ENCODE measurements at places on chromosomes 11 and 22.
A peak's percentile ranks its signal among the peaks of the same experiment; 100 is the strongest.

DNA sequence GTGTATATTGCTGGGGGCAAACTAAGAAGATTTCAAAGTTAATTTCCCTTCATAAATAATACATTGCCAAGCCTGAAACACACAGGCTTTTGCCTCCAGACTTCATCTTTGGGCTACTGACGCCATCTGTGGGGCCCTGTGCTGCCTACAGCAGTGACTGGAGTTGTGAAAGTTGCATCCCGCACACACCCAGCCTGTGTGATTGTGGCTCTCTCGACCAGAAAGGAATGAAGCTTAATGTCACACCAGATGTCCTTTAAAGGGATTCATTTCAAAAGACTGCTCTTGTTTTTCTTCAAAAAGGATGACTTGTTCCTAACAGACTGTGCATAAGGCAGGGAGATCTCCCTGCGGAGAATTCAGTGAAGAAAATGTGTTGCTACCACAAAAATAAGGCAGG, 210.5 kb downstream of the FAM181B start:
- no peak for DNase-seq

GRCh38 chr22:45768490-45768889, 96.9 kb downstream of the ATXN10 start:
- DNase-seq = no peak

DNA sequence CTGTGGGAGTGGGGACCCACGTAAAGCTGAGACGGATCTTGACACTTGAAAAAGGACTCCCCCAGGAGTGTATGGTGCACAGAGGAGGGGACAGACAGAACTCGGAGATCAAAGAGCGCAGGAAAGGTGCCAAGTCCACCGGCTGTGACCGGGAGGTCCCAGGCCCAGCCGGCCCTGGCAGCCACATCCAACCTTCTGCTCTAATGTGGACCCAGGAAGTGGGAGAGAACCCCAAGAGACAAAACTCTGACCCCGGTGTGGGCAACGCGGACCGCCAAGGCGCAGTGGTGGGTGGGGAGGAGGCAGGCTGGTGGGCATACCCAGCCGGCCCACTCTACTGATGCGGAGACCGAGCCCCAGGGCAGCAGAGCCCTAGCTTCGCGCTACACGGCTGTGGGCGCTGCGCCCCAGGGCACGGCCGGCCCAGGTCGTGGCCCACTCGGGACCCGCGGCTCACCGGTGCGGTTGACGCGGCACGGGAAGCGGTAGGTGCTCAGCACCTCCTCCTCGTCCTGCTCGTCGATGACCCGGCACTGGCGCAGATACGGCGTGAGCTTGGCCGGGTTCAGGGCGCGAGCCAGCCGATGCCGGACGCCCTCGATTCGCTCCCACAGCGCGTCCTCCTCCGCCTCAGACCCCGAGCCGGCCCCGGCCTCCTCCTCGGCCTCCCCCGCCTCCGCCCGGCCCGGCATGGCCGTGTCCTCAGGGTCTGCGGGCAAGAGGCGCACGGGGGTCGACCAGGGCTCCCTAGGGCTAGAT, 527 bp downstream of the CARD10 start:
- no peak for DNase-seq

DNA sequence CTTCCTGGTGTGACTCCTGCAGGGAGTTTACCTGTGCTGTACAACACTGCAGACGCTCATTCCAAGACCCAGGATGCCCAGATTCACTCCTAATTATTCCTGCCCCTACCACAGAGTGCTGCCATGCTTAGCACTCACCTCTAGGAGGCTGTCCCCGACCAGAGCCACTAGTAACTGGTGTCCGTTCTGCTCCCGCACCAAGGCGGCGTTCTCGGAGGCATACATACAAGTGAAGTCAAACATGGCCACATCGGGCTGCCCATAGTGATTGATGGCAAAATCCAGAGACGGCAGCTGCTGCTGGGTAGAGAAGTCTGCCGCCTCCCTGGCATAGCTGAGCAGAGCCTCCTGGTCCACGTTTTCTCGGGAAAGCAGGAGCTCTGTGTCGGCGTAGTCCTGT, 122.3 kb upstream of the BID start:
- DNase-seq = no peak

DNA sequence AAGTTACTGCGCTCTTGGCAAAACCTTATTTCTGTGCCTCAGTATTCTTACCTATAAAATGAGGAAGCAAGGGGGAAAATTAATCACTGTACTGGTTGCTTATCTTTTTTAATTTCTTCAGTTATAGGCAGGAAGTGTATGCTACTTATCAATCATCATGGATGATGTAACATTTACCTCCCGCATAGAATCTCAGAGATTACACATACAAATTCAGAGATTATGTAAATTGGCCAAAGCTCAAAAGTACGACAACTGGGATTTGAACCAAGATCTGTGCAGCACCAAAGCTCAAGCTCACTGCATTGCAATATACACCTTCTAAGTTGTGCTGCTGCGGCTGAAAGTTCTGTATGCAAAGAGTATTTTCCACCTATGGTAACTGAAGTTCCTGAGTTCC, 83.0 kb downstream of the PDHX start:
- no peak for DNase-seq

DNA sequence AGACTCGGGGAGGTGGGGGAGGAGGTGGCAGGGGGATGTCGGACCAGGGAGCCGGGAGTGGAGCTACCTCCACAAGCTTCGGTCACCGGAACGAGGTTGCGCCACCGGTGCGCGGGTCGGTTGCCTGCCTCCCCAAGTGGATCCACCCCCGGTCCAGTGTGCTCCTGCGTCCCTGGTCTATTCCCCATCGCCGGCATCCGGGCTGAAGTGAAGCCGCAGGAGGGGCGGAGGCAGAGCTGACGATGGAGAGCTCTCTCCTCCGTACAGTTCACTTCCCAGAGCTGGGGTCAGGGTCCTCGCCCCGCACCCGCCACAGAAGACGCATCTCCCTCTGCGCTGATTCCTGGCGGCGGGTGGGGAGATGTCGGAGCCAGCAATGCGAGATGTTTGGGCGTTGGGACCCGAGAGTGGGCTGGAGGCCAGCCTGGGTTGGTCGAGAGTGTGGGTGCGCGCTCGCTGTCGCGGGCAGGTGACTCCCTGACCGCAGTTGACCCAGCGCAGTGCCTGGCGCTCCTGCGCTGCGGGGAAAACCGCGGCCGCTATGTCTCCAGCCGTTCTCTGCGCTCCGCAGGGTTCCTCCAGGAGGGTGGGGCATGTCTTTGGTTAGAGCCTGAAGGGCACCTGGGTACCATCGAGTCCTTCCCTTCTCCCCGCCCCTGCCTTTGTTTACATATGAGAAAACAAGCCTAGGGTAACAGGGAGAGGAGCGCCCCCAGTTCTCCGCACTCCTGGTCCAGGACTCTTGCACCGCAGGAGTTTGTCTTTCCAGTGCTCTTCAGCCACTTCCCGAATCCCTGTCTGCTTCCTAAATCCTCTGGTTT, 1.7 kb downstream of the C11orf96 start:
- no peak for DNase-seq

DNA sequence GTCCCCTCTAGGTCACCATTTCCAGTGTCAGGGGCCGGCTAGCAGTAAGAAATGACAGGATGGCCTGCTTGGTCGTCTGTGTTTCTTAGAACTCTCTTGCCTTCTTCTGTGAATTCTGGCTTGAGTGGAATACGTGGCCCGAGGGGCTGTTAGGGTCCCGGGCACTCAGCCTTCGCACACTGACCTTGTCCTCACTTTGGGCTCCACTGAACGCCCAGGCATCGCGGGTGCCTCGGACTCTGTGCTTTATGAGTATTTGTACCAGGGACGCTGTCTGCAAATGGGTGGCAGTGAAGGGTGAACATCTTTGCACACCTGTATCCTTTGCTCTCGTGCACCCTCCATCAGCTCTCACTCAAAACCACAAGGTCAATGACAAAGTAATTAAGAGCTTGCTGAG, 123.4 kb upstream of the ANO1 start:
- no peak for DNase-seq

DNA sequence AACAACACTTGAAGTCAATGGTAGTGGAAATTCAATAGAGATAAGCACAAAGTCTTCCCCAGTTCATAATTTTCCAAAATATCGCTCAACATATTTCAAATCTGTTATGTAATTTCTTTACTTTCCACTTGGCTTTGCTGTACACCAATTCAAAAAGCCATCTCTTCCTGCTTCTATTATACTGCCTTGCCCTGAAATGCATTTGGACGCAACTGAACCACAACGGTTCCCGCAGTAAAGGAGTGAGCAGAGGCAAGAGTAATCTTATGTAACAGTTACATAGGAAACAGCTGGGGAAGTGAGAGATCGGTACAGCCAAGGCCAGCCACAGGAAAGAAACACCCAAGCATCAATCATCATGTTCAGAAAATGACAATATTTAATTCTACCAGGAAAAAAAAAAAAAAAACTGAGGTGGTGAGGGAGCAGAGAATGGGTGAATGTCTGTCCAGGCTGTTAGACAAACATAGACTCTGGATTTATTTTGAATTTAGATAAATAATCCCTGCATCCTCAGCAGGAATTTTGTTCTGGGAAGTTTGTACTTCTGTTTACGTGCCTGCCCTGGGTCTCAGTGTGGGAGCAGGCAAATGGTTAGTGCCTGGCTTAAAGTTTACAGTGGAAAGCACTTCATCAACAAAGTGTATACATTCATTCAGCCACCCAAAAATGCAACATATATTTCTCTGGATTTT, 392.2 kb downstream of the ETS1 start:
- DNase-seq = peak; percentile 34

GRCh38 chr22:40484906-40485669, 114.7 kb downstream of the SGSM3 start:
- DNase-seq = no peak

- no peak for DNase-seq
Observed at GRCh38 chr11:78841456-78842060, 266.9 kb upstream of the NARS2 start.

- no peak for DNase-seq
Observed at GRCh38 chr11:4543561-4543960, 1.4 kb upstream of the OR52M1 start.

DNA sequence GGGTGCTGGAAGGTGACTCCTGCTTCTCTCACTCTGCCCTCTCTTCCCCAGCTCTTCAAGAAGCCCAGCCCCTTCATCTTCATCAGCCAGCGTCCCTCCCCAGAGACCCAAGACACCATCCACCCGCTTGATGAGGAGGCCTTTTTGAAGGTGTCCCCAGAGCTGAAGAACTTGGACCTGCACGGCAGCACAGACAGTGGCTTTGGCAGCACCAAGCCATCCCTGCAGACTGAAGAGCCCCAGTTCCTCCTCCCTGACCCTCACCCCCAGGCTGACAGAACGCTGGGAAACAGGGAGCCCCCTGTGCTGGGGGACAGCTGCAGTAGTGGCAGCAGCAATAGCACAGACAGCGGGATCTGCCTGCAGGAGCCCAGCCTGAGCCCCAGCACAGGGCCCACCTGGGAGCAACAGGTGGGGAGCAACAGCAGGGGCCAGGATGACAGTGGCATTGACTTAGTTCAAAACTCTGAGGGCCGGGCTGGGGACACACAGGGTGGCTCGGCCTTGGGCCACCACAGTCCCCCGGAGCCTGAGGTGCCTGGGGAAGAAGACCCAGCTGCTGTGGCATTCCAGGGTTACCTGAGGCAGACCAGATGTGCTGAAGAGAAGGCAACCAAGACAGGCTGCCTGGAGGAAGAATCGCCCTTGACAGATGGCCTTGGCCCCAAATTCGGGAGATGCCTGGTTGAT, 12.6 kb downstream of the IL10RA start:
- no peak for DNase-seq

GRCh38 chr11:32171445-32171844, 80.6 kb downstream of the RCN1 start:
- no peak for DNase-seq

GRCh38 chr11:43818220-43818619, 62.4 kb upstream of the ALKBH3 start:
- no peak for DNase-seq

GRCh38 chr22:48554893-48555572, 1272.6 kb downstream of the BRD1 start:
- no peak for DNase-seq

DNA sequence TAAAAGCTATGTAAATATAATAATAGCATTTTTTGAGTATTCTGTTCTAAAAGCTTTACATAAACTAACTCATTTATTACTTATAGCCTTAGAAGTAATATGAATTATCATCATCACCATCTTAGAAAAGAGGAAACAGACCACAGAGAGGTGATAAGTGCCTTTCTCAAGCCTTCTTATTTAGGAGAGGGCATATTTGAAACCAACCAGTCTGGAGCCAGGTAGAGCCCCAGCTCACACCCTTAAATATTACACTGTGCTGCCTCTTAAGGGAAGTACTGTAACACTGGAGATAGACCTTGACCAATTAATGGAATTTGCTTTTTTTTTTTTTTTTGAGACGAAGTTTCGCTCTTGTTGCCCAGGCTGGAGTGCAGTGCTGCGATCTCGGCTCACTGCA, 2.3 kb downstream of the BCO2 start:
- DNase-seq = no peak

GRCh38 chr11:56659755-56660154, 3.7 kb upstream of the OR5AR1 start:
- DNase-seq = no peak

- peak; percentile 80 for DNase-seq
Observed at GRCh38 chr22:20429254-20430100, 8.1 kb downstream of the SCARF2 start.

GRCh38 chr11:130209128-130209932, 49.7 kb downstream of the ST14 start:
- no peak for DNase-seq

DNA sequence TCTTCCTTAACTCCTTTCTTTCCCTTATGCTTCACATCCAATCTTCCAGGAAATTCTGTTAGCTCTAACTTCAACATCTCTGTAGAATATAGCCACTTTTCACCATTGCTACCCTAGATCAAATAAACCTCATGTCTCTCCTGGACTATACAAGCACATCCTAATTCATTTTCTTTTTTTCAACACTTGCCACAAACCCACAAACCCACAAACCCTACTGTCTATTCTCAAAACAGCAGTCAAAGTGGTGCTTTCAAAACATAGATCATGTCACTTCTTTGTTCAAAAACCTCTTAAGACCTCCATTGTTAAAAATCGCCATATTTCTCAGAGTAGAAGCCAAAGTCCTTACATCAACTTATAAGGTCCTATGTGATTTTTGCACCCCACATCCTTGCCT, 94.3 kb downstream of the PIWIL4 start:
- DNase-seq = no peak

DNA sequence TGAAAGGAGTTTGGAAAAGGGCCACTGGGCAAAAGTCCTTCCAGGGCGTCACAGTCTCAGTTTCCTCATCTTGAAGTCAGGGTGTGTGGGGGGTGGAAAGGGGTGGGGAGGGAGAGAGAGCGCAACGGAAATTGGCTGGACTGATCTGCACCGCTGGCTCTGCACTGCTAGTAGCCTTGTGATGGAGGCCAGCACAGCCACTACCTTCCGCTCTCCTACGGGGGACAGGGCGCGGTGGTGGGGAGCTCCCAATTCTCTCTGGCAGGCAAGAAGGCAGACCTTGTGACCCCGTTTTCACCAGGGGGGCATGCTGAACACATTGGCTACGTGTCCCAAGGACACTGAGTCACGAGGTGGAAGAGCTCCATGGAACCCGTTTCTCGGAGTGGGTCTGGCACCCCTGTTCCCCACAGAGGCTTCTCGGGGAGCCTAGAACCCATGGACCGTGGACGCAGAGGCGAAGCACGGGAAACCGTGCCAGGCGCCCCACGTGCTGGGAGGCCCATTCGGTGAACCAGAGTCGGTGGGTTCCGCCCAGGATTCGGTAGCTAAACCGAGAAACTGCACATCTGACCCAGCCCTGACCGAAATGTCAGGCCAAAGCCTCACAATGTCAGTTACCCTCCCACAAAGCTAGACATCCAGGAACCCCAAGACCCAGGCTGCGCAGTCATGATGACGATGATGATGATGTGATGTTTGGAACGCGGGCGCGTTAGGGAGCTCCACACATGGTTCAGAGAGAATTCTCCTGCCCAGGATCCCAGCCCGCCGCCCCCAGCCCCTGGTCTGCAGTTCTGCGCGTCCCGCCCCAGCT, 28.3 kb upstream of the WNT11 start:
- no peak for DNase-seq

GRCh38 chr22:19889951-19890350, 35.3 kb upstream of the GNB1L start:
- DNase-seq = peak; percentile 39
